ENCODE measurements at places on chromosomes 6 and 20. TPM values are rescaled to one million over a fixed set of nuclear protein-coding genes. Genes with fewer than 3 reads are reported as not detected.

The PLA2G7 gene
- 38.8 TPM for total RNA-seq

The GFOD1 gene
- 33.7 TPM for total RNA-seq

The NDUFAF5 gene
- 20.1 TPM for total RNA-seq

The EGFL8 gene
- total RNA-seq, result 14.5 TPM
